DND-41 (cell line): ENCODE measurements at places on chromosomes 7 and 10.

DNA sequence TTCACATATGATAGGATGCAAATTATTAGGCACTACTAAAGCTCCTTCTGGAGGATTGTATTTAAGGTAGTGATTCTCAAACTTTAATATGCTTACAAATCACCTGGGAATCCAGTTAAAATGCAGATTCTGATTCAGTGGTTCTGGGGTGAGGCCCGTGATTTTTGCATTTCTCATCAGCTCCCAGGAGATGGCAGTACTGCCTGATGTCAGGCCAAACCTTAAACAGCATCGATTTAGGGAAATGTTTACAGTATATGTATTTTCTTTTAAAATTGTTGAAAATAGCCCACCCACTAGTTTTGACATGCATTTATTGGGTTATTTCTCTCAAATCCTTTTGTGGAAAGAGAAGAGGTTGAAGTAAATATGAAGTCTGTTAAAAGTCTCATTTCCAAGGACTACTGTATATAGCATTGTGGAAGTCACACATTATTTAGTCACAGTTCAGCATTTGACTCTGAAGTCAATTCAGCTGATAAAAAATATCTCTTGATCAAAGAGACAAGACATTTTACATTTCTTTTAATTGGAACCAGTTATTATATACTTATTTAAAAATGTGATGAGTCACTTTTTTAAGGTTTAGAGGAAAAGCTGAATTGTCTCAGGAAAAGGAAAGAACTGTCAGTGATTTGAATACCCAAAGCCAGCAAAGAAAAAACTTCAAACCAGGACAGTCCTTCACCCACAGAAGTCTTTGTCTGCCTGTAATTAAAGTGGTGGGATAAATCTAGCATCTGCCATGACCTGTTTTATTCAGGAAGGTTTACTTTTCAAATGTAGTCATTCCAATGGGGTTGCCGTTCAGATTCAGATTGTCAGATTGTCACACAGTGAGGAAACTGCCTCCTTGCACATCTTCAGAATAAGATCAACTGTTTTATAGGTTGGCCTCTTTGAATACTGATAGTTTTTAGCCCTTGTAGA is 21.1 kb upstream of the HBP1 start:
- no peak overlapping the region for H3K27ac ChIP-seq
- peak; percentile 23 for DNase-seq
- no peak overlapping the region for H3K4me3 ChIP-seq
- no peaks in the 10 kb centered on the region for H3K36me3 ChIP-seq
- no peaks in the 10 kb centered on the region for H3K27me3 ChIP-seq

DNA sequence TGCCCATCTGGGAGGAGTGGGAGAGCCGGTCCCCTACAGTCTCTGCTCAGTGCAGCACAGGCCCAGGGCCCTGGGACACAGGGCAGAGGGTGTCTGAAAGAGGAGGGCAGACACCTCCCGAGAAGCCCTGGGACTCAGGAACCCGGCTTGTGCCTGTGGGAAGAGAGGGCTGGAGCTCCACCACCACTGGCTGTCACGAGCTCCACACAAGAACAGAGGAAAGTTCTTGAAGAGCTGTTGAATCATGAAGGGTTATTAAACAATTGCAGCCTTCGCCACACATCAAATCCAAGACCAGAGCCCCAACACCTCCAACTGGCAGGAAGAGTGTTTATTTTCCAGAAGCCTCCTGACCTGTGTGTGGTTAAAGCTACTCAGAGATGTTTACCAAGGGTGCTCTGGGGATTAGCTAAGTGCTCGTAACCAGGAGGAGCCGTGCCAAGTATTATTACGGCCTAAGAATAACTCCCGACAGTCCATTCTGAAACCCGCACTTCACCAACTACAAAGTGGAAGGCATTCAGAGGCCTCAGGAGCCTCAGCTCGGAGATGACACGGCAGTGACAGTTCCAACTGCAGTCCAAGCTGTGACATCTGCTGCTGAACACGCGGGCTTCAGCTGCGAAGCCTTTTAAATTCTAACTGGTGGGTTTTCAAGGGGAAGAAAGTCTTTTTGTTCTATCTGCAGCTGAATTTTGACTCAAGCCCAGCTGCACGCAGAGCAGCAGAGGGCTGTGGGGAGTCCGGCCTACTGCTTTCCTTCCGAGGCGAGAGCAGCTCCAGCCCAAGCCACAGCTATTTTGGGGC is 75.1 kb downstream of the MAD1L1 start:
- peaks cover 20% of the 10 kb centered on the region for H3K36me3 ChIP-seq
- no peaks in the 10 kb centered on the region for H3K27me3 ChIP-seq
- peak; percentile 13 for DNase-seq
- H3K4me3 ChIP-seq, result no peak overlapping the region
- no peaks in the 10 kb centered on the region for H3K4me1 ChIP-seq

GRCh38 chr7:52006674-52007073 is 690.1 kb upstream of the COBL start:
- no peaks in the 10 kb centered on the region for H3K4me1 ChIP-seq
- no peak for DNase-seq
- no peaks in the 10 kb centered on the region for H3K36me3 ChIP-seq
- H3K27ac ChIP-seq, result no peak overlapping the region
- H3K4me3 ChIP-seq, result no peak overlapping the region

- DNase-seq, result peak; percentile 51
- peaks cover 27% of the 10 kb centered on the region for H3K4me1 ChIP-seq
- peaks cover 12% of the 10 kb centered on the region for H3K27me3 ChIP-seq
- H3K27ac ChIP-seq, result no peak overlapping the region
Measured at GRCh38 chr7:25260862-25261494, 32.7 kb upstream of the NPVF start.

DNA sequence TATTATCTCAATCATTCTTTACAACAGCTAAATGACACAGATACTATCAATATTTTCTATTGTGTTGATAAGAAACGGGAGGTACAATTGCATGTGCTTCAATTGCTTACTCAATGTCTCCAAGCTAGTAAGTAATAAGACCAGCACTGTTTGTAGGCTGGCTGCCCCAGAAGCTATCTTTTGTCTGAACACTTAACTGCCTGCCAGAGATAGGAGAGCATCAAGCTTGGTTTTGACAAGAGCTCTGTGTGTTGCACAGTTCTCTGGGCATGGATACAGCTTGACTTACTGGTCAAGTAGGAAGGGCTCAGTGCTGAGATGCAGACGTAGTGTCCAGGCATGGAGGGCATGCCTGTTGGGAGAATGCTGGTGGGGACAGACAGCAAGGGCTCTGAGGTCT is 26.3 kb upstream of the CAPZA2 start:
- H3K36me3 ChIP-seq, result no peaks in the 10 kb centered on the region
- no peak overlapping the region for H3K27ac ChIP-seq
- H3K4me1 ChIP-seq, result no peaks in the 10 kb centered on the region

- no peaks in the 10 kb centered on the region for H3K4me1 ChIP-seq
- no peaks in the 10 kb centered on the region for H3K36me3 ChIP-seq
- no peak overlapping the region for H3K27ac ChIP-seq
- no peak for DNase-seq
Measured at GRCh38 chr10:42992957-42993390, 83.9 kb upstream of the RET start.

GRCh38 chr7:158655931-158656441 is 48.6 kb downstream of the NCAPG2 start:
- no peak overlapping the region for H3K27ac ChIP-seq
- H3K4me3 ChIP-seq, result no peak overlapping the region
- H3K36me3 ChIP-seq, result peaks cover 94% of the 10 kb centered on the region
- no peaks in the 10 kb centered on the region for H3K4me1 ChIP-seq
- no peaks in the 10 kb centered on the region for H3K27me3 ChIP-seq

DNA sequence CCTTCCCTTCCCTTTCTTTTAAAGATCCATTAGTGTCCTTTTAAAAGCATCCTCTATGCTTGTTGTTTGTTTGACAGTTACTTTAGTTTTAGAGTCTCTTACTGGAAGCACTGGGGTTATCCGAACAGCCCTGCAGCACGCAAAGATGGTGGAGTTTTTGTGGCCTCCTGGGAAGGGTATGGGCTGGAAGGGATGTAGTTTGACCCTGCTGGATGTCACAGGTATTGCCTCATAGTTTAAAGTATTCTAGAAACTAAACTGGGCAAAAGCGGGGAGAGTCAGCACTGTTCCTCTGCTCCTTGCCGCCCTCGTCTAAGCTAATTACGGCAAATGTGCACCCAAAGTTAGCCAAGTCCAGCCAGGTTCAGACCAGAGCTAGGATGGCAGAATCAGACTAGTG is 35.8 kb upstream of the GNAI1 start:
- H3K27me3 ChIP-seq, result no peaks in the 10 kb centered on the region
- H3K4me1 ChIP-seq, result no peaks in the 10 kb centered on the region
- no peak overlapping the region for H3K27ac ChIP-seq
- H3K36me3 ChIP-seq, result no peaks in the 10 kb centered on the region

- H3K36me3 ChIP-seq, result peaks cover 3% of the 10 kb centered on the region; the same call in 1 of the 2 replicates
- no peaks in the 10 kb centered on the region for H3K27me3 ChIP-seq
- no peak for DNase-seq
- H3K27ac ChIP-seq, result no peak overlapping the region
- no peaks in the 10 kb centered on the region for H3K4me1 ChIP-seq
Measured at GRCh38 chr10:11511321-11511720, 100.1 kb downstream of the USP6NL start.

GRCh38 chr7:148987751-148988512 is 40.4 kb downstream of the PDIA4 start:
- DNase-seq, result peak; percentile 24
- no peaks in the 10 kb centered on the region for H3K36me3 ChIP-seq
- H3K27me3 ChIP-seq, result no peaks in the 10 kb centered on the region
- H3K27ac ChIP-seq, result peak overlapping the region; percentile 78
- H3K4me1 ChIP-seq, result peaks cover 52% of the 10 kb centered on the region

GRCh38 chr7:95046494-95047240 is 139.3 kb downstream of the PPP1R9A start:
- DNase-seq, result no peak
- no peaks in the 10 kb centered on the region for H3K4me1 ChIP-seq
- H3K4me3 ChIP-seq, result no peak overlapping the region
- no peaks in the 10 kb centered on the region for H3K27me3 ChIP-seq
- H3K27ac ChIP-seq, result no peak overlapping the region
- H3K36me3 ChIP-seq, result no peaks in the 10 kb centered on the region

DNA sequence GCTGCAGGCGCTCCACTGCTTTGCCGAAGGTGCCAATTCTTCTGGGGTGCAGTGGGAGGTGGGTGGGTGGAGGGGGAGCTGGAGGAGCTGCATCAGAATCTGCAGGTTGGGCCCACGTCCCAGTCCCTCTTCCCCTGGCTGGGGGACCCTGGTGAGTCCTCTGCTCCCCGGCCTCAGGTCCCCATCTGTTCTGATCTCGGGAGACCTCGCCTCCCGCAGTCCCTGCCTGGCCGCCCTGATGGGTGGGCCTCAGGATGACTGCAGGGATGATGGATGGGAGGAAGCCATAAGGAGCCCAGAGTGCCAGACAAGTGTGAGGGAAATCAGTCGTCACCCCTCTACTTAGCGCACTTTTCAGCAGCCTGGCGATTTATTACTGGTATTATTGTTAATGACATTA is 89.3 kb upstream of the PCBD1 start:
- peaks cover 20% of the 10 kb centered on the region for H3K27me3 ChIP-seq
- no peak for DNase-seq
- no peak overlapping the region for H3K27ac ChIP-seq
- H3K4me1 ChIP-seq, result no peaks in the 10 kb centered on the region
- no peaks in the 10 kb centered on the region for H3K36me3 ChIP-seq

DNA sequence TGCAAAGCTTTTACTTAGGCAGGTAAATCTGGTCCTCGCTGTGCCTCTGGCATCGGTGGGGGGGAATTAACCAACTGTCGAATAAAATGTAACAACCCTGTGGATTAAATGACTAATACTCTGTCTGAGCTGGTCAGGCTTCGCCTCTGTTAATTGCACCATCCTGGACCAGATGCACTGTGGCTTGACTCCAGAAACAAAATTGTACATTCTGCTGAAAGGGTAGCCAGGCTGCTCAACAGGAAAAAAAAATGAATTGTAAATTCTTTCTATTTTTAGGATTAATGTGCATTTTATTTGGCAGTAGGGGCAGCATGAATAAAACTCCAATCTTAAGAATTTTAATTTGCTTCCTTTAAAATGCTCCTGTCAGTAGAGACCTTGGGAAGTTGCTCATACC is 389.4 kb downstream of the SORCS1 start:
- H3K4me1 ChIP-seq, result no peaks in the 10 kb centered on the region
- no peaks in the 10 kb centered on the region for H3K36me3 ChIP-seq
- DNase-seq, result no peak
- no peak overlapping the region for H3K27ac ChIP-seq

GRCh38 chr10:17673471-17674061 is 29.6 kb downstream of the STAM start:
- no peak overlapping the region for H3K4me3 ChIP-seq
- H3K27ac ChIP-seq, result no peak overlapping the region

- no peak for DNase-seq
- no peaks in the 10 kb centered on the region for H3K4me1 ChIP-seq
- no peak within 1 kb of the TSS for H3K27ac ChIP-seq
- no peaks in the 10 kb centered on the region for H3K27me3 ChIP-seq
- H3K36me3 ChIP-seq, result no peaks in the 10 kb centered on the region
Measured at GRCh38 chr10:75401569-75402485, at the start of gene ZNF503. ZNF503 (minus strand) TSS chr10:75401764; CDS start chr10:75401419, 345 bp downstream.

DNA sequence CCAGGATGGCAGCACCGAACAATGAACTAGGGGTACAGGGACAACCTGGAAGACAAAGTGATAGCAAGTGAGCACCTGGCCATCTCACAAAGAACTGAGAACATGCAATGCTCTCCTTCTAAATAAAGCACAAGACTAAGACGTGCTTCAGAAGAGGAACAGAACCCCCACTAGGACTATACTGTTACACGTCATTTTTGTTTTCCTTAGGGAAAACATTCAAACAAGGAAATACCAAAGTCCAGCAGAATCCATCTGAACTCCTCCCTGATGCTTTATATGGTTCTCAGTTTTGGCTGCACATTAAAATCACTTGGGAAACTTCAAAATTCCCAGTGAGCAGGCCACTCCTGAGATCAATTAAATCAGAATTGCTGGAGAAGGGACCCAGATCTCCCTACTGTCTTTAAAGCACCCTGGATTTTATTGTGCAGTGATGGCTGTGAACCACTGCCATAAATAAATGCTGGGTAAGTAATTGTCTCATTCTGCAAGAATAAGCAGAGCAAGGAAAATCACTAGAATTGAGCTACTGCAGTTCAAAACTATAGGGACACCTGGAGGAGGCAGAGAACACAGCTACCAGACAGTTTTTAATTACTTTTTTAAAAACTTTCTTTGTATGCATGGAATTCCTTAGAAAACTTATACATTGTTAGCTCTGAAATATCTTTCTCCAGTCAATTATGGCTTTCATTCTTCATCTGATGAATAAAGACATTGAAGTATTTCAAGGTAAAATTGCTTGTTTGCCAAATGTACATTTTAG is 866.5 kb upstream of the GHITM start:
- no peak overlapping the region for H3K27ac ChIP-seq
- no peaks in the 10 kb centered on the region for H3K4me1 ChIP-seq
- DNase-seq, result no peak
- no peak overlapping the region for H3K4me3 ChIP-seq
- no peaks in the 10 kb centered on the region for H3K36me3 ChIP-seq

DNA sequence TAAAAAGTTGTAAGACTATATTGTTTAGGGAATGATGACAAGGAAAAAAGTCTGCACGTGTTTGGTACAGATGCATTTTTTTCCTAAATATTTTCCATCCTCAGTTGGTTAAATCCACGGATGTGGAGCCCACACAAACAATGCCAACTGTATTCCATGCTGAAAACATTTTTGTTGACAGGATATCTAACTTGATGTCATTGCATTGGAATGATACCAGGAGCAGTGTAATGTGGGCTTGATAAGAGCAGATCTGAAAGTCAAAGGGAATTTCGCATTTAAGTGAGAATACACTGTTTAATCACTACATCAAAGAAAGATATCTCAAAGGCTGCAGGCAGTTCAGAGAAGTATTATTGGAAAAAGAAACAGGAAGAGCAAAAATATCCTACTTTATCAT is 49.5 kb upstream of the TMEM140 start:
- no peaks in the 10 kb centered on the region for H3K36me3 ChIP-seq
- H3K27me3 ChIP-seq, result no peaks in the 10 kb centered on the region
- DNase-seq, result no peak
- H3K4me3 ChIP-seq, result no peak overlapping the region
